ENCODE measurements at places on chromosomes 12 and 14.

GRCh38 chr12:116662612-116663144 lies 75.2 kb downstream of the SPRING1 start:
- peak; percentile 90 for DNase-seq

- DNase-seq = no peak
These were observed 8.0 kb downstream of the PLEKHG6 start for GRCh38 chr12:6318440-6318879.

DNA sequence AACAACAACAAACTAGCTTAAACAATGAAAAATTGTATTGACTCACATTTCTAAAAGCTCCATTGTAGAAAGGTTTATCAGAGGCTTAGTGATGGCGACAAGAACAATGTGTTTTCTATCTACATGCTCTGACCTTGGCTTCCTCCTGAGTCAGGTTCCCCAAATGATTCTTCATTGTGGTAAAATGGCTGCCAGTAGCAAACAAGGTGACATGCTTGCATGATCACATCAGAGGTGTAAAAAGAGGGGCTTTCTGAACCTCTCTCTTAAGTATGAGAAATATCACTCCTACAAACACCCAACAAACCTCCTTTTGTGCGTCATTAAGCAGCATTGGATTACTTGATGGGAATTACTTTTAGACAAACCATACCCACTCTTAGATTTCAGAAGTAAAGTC lies 252.4 kb upstream of the SYT1 start:
- no peak for DNase-seq

DNA sequence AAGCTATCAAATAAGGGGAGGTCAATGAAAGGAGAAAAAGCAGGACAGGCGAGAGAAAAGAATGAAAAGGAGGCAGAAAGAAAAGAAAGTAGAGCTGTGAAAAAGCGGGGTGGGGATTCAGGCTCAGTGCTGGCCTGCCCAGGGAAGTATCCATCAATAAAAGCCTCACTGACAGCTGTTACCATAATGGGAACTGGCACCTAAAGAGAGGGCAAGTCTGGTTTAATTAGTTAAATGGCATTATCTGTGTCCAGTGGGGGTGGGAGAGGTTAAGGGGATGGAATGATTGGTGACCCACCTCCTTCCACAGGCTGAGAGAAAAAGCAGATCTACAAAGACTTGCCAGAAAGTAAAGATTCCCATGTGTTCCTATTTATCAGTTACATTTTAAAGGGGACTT lies 7.4 kb downstream of the SALL2 start:
- no peak for DNase-seq

GRCh38 chr14:70573050-70573449 lies 27.4 kb downstream of the MED6 start:
- no peak for DNase-seq

GRCh38 chr12:58425481-58426392 lies 484.4 kb downstream of the ATP23 start:
- peak; percentile 26 for DNase-seq

DNA sequence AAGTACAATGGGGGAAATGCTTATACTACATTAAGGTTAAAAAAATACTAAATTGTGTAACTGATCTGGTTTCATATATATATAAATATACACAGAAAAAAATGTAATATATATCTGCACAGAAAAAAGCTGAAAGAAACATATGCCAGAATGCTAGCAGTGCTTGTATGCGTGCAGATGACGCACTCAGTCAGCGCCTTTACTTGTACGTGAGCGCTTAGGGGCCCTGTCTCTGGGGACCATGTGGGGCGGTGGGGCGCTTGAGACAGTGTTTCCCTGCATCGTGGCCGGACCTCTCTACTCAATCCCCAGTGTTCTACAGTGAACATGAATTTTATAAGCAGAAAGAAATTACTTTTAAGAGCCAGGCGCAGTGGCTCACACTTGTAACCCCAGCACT lies 7.0 kb downstream of the ANKRD9 start:
- no peak for DNase-seq

- peak; percentile 34 for DNase-seq
These were observed 197.0 kb downstream of the DAD1 start for GRCh38 chr14:22391908-22392565.

DNA sequence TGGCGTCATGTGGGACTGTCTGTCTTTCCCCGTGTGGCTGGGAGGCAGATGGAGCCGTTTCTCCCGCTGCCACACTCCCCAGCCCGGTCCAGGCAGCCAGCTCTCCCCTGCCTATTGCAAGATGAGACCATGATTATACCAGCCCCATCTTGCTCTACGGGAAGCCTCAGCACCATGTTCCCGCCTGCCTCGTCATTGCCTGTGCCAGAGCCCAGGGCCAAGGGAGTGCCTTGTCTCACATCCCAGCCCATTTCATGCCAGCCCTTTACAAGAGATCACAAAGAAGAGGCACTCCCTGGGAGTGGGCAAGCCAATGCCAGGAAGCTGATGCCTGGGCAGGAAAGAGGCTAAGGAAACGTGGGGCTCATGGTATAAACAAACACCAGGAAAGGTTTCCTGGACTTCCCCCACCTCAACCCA lies 23.9 kb downstream of the GPR68 start:
- DNase-seq = no peak

GRCh38 chr12:14313379-14314138 lies 51.9 kb upstream of the ATF7IP start:
- DNase-seq = no peak

GRCh38 chr12:102438047-102438826 lies 42.1 kb downstream of the IGF1 start:
- no peak for DNase-seq

GRCh38 chr12:111427417-111428074 lies 21.8 kb downstream of the SH2B3 start:
- DNase-seq = no peak

DNA sequence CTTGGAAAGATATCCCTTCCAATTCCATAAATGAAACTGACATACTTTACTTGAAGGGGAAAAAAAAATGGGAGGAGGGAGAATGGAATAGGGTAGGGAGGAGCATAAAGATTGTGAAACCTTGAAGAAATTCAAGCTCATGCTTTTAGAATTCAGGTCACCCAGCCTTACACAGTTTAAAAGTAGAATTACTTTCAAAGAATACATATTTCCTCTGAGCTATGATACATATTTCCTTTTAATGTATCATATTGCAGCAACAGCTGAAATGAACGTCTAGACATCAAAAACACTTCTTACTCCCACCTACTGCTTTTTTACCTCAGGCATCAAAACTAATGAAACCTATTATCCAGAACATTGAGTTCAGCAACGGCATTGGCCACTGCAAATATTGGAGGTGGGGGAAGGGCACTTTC lies 156.0 kb downstream of the MED13L start:
- DNase-seq = no peak

GRCh38 chr12:108582978-108583770 lies 14.7 kb downstream of the TMEM119 start:
- DNase-seq = no peak

DNA sequence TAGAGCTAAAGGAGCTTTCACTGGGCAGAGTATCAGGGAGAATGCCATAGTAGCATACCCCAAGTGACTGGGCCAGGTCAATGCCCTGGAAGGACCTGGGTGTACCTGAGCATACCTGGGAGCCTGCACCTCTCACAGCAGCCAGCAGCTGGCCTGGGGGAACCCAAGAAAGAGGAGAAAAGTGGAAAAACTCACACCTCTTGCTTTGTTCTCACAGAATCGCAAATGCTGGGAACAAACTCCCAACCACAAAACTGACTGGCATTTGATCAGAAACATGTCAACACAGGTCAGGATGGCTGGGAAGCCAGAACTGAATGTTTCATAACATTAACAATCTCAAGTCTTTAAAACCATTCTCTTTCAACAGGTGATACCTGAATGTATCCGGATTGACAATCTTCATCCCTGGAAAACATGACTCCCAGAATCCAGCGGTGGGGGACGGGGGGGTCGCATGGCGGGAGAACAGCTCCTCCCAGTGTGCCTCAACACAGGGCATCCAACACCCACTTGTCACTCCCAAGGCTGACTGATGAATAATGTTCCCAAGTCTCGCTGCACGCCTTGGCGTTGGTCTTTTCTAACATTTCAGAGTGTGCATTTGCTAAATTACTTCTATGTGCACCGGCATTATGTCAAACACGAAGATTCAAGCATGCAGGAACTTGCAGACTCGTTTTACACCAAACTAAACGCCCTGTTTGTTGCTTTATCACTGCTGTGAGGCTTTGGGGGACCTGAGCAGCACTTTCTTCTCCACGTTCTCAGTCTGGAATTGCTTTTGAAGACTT lies 7.9 kb downstream of the FOXN3 start:
- DNase-seq = no peak

- peak; percentile 95 for DNase-seq
These were observed 105.2 kb upstream of the RPH3A start for GRCh38 chr12:112686373-112686772.

Data from SHP77 (cell line).